ENCODE measurements at places on chromosomes 12 and 14. TPM values are rescaled to one million over a fixed set of nuclear protein-coding genes. Genes with fewer than 3 reads are reported as not detected.

The C3AR1 gene
- total RNA-seq, result 3.1 TPM

The SLC5A8 gene
- not detected for total RNA-seq

The SLC6A13 gene
- 0.26 TPM for total RNA-seq

The WNK1 gene
- 220 TPM for total RNA-seq

The C14orf39 gene
- total RNA-seq, result not detected

The PZP gene
- total RNA-seq, result not detected

The IRAK3 gene
- total RNA-seq, result 1.5 TPM

The RAD51AP1 gene
- total RNA-seq, result 0.34 TPM

The TSPAN8 gene
- total RNA-seq, result not detected

The SLC6A15 gene
- 0.07 TPM for total RNA-seq

The DBX2 gene
- total RNA-seq, result not detected

The SART3 gene
- total RNA-seq, result 107 TPM

The OTOGL gene
- not detected for total RNA-seq

The MYH7 gene
- not detected for total RNA-seq

The GALNT8 gene
- total RNA-seq, result 1.4 TPM

The PRB3 gene
- not detected for total RNA-seq
